ENCODE measurements at places on chromosomes 12 and 14.

DNA sequence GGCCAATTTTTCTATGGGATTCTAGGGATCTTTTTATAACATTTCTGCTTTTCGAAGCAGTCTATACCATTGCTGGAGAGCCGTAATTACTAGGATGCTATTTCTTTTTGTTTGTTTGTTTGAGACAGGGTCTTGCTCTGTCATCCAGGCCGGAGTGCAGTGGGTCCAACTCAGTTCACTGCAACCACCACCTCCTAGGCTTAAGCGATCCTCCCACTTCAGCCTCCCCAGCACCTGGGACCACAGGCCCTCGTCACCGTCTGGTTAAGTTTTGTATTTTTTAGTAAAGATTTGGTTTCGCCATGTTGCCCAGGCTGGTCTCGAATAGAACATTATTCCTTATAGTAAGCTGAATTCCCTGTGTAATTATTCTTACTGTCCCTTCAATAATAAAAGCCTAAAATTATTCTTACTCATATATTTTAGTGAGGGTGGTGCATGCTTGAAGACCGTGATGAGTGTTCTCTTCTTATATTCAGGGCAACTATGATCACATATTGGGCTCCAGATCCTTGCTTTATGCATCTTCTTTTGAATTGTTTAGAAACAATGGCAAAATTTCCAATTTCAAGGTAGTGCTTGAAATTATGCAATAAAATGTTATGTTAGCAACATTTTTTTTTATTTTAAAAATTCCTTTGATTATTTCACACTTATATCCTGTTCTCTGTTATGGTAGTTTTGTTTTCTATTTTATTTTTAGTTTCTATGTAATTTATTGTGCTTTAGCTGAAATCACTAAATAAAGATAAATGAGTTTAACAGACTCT is 66.2 kb downstream of the CRADD start:
- peak; percentile 32 for DNase-seq

DNA sequence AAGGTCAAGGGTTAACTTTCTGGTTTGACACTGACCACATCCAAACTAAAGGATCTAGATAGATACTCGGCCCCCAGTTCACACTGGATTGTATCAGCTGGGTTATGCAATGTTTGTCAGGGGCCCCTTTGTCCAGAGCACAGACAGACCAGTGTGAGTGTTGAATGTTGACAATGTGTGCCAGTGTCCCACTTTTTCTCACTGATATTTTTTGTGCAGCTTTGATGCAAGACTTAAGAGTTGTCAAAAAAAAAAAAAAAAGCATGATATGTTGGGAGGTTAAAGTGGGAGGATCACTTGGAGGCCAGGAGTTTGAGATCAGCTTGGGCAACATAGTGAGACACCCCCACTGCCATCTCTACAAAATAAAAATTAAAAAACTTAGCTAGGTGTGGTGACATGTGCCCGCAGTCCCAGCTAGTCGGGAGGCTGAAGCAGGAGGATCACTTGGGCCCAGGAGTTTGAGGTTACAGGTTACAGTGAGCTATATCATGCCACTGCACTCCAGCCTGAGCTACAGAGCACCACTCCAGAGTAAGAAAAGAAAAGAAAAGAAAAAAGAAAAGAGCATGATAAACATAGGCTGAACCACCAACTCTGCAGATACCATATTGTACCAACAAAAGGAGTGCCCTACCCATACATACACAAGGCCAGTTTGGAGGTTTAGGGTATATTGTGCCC is 97.5 kb downstream of the LGR5 start:
- no peak for DNase-seq

- DNase-seq, result no peak
Measured at GRCh38 chr14:23443411-23443812, 8.0 kb upstream of the MYH7 start.

GRCh38 chr12:95205016-95205624 is 12.1 kb downstream of the FGD6 start:
- no peak for DNase-seq

DNA sequence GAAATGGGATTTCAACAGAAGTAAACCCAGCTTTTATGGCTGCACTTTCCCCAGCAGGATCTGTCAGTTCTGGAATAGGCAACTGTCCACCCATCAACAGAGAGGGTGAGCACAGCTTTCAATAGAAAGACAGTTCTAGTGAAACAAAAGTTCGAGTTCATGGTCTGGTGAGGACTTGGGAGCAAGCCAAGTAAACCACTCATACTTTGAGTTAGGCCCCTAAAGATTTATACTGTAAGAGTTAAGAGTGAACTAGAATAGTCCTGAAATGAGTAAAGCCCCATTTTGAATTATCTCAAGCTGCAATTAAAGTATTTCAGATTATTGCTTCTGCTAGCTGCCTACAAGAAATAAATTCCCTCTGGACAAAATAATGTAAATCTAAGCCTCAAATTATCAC is 82.6 kb downstream of the METTL25 start:
- no peak for DNase-seq

GRCh38 chr12:31298515-31298910 is 27.4 kb downstream of the SINHCAF start:
- DNase-seq, result no peak

DNA sequence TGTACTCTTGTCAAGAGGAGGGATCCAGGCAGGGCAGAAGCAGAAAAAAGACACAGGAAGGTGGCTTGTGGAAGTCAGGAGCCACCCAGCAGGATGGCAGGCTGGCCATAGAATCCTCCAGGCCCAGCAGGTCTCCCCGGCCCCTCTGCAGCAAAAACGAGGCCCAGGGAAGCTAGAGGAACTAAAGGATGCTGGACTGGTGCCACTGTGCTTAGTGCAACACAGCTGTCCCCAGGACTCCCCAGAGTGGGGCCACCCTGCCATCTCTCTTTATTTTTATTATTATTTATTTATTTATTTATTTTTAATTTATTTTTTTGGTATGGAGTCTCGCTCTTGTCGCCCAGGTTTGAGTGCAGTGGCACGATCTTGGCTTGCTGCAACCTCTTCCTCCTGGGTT is 54.1 kb downstream of the PITPNM2 start:
- no peak for DNase-seq
